ENCODE measurements at places on chromosomes 2 and 18.

DNA sequence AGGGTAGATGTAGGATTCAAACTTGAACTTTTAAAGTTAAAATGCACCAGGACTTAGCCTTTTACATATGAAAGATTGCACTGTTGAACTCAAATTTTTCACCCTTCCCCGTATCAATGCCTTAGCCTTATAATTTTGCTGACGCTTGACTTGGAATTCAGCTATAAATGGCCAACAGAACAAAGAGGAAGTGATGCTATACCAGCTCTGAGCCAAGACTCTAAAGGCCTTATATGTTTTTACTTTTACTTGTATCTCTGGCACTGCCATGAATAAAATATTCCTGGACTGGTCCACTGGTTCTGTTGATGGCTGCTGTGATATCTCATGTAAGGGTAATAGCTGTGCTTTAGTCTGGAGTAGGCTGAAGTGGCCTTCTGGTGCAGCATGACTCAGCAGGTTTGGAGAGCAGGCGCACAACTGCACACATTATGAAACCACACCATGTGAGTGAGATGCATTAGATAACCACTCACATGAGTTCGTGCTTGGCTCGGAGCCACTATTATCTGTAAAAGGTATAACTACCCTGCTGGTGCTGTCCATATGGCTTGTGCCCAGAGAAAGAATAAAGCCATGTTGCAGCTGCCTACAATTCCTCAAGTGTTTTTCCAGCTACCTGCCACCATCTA is 8.4 kb upstream of the IER3IP1 start:
- DNase-seq, result peak; percentile 44

- no peak for DNase-seq
Observed at GRCh38 chr2:180571559-180571958, 408.8 kb upstream of the UBE2E3 start.

- no peak for DNase-seq
Observed at GRCh38 chr2:85724731-85725181, 29.0 kb upstream of the ATOH8 start.

GRCh38 chr2:20224164-20224715 is 690 bp downstream of the SDC1 start:
- DNase-seq, result no peak

DNA sequence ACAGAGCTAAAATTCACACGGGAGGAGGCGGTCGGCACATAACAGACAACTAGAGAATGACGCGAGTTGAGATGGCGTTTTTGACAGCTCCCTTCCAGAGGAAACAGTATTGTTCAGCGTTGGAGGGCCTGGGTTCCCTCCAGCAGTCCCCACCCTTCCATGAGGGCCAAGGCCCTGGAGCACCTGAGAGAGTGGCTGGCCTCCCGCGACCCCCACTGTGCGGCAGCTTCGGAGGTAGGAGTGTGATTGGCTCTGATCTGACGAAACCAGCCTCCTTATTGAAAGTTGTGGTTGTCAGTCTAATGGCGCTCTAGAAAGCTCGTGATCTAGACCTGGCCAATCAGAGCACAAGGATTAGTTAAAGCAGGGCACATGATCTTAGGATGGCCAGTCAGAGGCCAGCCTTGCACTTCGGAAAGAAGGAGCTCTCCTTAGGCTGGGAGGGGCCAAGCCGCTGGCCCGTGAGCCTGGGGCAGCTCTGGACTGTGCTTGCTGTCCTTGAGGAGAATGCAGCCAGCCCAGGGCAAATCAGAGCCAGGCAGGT is 104.5 kb upstream of the CELF4 start:
- DNase-seq, result no peak

GRCh38 chr2:233185963-233186362 is 65.5 kb upstream of the ATG16L1 start:
- no peak for DNase-seq

GRCh38 chr2:146665800-146666199 is 1179.0 kb upstream of the ACVR2A start:
- no peak for DNase-seq

DNA sequence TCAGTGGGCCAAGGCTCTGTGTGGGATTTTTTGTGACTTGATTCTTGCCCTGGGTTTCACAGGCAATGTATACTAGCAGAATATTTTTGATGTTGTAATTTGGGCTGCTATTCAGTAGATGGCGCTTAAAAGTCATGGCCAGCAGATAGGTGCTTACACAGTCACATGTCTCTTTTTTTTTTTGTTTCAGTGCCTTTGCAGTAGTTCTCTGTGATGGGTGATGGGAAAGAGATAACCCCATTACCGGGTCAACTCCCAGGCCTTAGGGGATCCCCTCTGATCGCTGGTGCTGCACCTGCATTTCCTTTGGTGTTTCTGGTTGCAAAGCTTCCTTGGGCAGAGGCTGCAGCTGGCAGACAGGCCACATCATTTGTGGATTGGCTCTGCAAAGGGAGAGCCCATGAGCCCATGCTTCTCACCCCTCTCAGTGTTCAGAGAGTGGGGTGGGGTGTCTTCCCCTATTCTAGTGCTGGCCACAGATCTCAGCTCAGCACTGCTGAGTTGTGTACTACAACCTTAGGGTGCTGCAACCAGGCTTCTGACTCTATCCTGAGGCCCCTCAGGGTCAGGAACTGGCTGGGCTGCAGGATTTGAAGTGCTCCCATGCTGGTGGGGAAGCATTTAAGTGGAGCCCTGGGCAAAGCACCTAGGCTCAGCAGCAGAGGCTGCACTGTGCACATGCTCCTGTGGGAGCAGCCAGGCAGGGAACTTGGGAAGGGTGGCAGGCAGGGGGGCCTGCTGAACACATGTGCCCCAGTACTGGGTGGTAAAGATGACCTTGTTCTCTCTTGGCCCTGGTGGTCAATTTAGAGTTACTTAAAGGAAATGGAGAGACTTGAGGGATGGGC is 219.8 kb upstream of the SPHKAP start:
- DNase-seq, result peak; percentile 15

DNA sequence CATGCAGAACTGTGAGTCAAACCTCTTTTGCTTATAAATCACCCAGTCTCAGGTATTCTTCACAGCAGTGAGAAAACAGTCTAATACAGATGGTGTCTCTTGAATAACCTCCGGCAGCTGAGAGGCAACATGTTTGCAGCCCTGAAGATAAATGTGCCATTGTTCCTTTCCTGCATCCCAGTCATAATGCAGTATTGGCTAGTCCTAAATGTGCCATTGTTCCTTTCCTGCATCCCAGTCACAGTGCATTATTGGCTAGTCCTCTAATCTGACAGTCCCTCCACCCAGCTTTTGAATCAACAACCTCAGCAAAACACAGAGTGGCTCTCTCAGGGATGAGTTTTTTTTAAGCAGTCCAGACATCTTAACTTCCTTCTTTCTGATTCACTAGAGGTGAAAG is 550.7 kb downstream of the RIT2 start:
- no peak for DNase-seq

DNA sequence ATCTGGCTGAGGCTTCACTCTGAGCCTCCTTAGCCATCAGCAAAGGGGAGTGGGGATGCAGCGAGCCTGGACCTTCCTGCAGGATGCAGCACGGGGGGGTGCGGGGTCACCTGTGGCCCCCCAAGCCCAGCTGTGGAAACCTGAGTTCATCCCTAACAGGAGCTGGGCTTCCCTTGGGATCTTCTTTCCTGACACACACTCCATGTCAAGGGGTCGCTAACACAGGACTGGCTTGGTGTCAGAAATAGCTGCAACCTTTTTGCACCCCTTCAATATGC is 174.7 kb downstream of the RTP5 start:
- no peak for DNase-seq

GRCh38 chr18:23837591-23837990 is 148.3 kb downstream of the LAMA3 start:
- no peak for DNase-seq

DNA sequence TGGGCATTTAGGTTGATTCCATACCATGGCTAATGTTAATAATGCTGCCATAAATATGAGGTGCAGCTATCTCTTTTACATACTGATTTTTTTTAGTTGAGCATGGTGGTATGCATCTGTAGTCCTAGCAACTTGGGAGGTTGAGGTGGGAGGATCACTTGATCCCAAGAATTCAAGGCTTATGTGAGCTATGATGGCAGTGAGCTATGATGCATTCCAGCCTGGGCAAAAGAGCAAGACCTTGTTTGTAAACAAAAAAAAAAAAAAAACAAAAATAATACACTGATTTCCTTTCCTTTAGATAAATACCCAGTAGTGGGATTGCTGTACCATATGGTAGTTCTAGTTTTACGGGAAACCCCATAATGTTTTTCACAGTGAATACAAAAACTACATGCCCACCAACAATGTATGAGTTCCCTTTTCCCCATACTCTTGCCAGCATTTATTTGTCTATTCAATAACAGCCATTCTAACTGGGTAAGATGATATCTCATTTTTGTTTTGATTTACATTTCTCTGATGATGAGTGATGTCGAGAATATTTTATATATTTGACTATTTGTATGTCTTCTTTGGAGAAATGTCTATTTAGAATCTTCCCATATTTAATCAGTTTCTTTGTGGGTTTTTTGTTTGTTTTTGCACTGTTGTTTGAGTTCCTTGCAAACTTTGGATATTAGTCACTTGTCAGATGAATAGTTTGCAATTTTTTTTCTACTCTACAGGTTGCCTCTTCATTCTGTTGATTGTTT is 281.0 kb upstream of the KYNU start:
- DNase-seq, result no peak

DNA sequence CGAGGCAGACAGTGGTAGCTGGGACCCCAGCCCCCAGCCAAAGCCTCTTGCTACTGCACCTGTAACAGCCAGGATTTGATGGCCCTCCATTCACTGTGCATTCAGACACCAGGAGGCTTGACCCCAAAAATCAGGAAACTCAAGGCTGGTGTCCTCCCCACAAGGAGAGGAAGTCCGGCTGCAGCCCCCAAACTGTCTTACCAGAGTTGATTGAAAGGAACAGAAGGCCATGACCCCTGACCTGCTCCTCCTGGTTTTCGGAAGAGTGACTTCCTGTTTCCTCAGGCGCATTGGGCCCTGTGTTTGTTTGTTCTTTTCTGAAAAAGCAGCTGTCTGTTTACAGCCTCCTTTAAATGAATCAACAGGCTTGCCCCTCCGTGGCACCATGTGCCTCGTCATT is 111.6 kb downstream of the RNF144A start:
- no peak for DNase-seq

DNA sequence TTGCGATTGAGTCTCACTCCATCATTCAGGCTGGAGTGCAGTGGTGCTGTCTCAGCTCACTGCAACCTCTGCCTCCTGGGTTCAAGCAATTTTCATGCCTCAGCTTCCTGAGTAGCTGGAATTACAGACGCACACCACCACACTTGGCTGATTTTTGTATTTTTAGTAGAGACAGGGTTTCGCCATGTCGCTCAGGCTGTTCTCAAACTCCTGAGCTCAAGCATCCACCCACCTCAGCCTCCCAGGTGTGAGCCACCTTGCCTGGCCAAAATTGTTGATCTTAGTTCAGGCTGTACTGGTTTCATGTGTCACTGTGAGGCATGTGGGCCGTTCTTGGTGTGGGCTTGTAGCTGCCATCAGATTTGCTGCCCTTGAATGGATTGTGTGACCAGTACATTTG is 18.1 kb downstream of the CD8A start:
- no peak for DNase-seq

- no peak for DNase-seq
Observed at GRCh38 chr2:156023229-156023869, 309.2 kb downstream of the NR4A2 start.

- no peak for DNase-seq
Observed at GRCh38 chr18:31149351-31149750, 13.3 kb downstream of the DSC1 start.

- DNase-seq, result no peak
Observed at GRCh38 chr2:23069923-23070322, 315.1 kb upstream of the KLHL29 start.

DNA sequence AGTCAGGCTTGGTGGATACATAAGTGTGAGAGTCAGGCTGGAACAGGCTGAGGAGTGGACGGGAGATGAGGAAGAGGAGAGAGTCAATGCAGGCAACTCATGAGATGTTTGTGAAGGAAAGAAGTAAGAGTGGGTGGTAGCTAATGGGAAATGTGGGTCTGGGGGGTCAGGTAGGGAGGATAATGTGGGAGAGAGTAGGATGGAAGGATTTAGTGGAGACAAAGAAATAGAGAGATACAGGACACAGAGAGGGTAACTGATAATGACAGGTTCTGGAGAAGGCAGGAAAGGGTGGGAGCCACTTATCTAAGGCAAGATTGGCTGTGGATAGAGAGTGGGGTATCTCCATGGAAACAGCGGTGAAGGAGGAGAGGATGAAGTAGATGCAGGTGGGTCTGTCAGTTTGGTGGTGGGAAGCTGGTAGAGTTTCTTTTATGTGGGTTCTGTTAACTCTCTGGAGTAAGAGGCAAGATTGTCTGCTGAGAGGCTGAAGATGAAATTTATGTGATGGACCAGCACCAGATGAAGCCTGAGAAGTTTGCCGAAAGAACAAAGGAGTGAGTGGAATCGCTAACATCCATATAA is 190.6 kb upstream of the SPRED2 start:
- peak; percentile 96 for DNase-seq

DNA sequence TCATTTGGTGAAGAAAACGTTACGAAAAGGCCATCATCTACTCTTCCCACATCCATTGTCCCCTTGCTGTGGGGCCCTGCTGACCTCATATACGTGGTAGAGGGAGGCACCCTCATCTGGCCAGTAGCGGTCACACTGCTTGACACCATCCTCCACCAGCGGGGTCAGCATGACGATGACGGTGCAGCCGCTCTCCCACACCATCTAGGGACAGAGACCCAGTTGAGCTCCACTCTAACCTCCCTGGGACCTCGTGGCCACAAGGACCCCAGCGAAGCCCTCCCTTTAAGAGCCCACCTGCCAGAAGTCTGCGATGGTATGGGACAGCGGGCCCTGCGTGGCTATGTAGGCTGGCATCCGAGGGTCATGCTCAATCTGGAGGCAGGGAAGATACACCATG is 13.1 kb downstream of the PTPRN start:
- DNase-seq, result no peak

GRCh38 chr2:48483916-48484315 is 46.0 kb upstream of the STON1 start:
- no peak for DNase-seq

DNA sequence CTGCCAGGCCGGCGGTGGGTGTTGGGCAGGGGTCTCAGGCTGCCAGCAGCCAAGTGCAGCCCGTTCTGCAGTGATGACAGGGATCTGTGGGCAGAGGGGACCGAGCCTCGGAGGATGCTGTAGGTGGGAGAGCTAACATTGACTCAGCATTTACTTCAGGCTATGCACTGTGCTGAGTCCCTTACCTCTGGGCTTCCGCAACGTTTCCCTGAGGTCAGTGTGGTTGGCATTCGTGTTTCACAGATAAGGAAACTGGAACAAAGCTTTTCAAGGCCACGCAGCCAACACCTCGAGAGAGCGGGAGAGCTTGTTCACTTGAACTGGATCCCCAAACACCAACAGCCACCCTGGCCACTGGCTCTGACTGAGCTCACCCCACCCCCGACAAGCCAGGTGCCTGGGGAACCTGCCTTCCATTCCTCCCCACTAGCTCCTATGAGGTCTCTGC is 839 bp upstream of the GPR148 start:
- peak; percentile 7 for DNase-seq

GRCh38 chr2:23452372-23452771 is 67.4 kb downstream of the KLHL29 start:
- DNase-seq, result no peak

GRCh38 chr2:188668017-188668680 is 306.0 kb upstream of the COL3A1 start:
- DNase-seq, result peak; percentile 20

All from Jurkat, Clone E6-1 (cell line).